GM12891 (cell line): ENCODE measurements at places on chromosomes 3 and 15.

DNA sequence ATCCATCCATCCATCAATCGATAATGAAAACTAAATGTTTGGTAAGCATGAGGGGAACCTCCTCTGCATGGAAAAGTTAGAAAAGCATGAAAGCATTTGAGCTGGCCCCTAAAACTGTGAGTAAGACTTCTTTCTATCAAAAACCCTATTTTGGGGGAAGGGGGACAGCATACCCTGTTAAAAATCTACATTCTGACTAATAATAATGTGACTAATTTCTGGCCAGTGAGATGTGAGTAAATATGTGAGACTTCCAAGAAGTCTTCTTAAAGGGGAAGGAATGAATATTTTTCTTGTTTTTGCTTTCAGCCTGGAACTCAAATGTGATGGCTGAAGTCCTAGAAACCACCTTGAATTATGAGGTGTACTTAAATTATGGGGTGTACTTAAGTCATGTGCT, 54.9 kb downstream of the C3orf85 start:
- no peak for DNase-seq

DNA sequence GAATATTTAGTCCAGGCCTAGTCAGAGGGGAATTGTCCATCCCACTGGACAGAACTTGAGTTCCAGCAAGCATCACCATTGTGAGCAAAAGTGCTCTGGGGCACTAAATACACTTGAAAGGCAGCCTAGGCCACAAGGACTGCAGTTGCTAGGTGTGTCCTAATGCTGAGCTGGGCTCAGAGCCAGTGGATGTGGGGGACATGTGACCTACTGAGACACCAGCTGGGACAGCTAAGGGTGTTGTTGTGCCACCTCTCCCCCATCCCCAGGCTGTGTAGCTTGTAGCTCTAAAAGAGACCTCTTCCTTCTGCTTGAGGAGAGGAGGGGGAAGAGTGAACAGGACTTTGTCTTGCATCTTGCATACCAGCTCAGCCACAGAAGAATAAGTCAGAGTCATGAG, 120.9 kb downstream of the DTWD1 start:
- DNase-seq: no peak

- DNase-seq: no peak
Observed at GRCh38 chr15:57565311-57565710, 26.4 kb upstream of the MYZAP start.

DNA sequence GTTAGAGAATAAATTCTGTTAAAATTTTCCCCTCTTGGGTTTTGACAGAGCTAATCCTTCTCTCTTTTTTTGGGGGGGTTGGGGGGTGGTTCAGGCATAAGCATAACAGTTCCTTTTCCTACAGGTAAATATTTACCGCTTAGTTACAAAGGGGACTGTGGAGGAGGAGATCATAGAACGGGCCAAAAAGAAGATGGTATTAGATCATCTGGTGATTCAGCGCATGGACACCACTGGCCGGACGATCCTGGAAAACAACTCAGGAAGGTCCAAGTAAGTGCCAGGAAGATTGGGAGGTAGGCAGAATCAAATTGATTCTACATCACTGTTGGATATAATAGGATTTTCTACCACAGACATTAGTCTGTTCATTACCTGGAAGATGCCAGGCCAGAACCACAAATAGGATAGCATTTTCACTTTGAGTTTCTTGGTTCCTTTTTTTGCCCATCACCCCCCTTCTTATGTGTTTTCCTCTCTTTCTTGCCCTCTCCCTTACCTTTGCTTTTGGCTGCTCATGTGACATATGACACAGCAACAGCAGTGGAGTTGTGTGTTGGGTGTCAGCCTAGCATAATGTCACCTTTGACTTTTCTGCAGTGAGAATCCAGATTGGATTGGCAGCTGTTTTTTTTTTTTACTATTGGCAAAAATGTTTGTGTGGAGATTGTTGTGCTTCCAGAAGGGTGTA, 79.0 kb downstream of the CHD2 start:
- DNase-seq: no peak

DNA sequence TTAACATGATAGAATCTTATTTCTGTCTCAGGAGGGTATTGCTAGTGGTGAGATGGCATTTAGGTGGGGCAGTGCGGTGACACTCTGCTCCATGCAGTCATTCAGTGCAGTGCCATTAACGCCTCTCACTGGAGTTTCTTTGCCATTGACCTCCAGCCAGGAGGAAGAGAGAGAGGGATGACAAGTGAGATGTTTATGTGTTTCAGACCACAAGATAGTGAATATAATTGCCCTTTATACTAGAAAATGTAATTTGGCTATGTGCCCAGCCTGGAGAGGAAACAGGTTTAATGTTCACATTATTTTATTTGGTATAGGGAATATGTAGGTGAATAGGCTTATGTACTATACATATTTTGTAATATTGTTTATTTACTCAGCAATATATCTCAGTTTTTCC, 84.5 kb downstream of the ZIC1 start:
- no peak for DNase-seq

GRCh38 chr15:66682865-66683264, 19.2 kb upstream of the SMAD6 start:
- DNase-seq: no peak

GRCh38 chr3:170307671-170308405, 49.7 kb upstream of the SKIL start:
- DNase-seq: no peak

- DNase-seq: no peak
Observed at GRCh38 chr3:134441321-134441720, 44.5 kb downstream of the ANAPC13 start.

GRCh38 chr3:188157971-188158370, 4.0 kb downstream of the LPP start:
- DNase-seq: no peak

GRCh38 chr3:166340604-166341266, 503.5 kb upstream of the BCHE start:
- DNase-seq: no peak

DNA sequence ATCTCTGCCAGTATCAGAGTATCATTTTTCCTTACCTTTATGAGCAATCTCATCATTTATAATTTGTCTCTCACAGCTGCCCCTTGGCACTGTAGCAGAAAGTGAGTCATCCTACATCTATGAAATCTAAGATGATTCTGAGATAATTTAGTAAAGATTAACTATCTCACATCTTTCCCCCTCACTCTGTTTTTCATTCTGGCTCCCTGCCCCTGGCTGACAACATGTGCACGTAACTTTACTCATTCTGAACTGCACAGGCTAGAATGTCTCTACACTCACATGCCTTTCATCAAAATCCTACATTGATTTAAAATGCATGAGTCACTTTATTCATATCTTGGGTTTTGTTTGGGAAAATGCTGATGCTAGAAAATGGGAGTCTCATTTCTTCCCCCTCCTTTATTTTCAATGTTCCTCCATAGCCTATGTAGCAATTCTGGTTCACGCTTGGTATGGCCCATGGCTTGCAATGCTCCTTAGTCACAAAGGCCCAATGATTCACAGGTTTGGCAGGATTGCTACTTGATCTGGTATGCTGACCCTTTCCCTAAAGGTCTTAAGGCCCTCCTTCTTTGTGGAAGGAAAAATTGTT, 838.5 kb downstream of the TUSC7 start:
- no peak for DNase-seq

DNA sequence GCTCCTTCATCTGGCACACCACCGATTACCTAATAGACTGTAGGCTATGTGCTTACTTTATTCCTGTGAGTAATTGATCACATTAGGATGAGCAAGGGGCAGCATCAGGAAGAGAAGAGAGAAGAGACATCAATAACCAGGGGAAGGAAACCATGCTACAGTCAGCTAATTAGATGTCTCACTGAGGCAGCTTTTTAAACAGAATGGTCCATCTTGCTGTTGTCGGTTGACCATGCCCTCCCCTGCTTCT, 278.4 kb downstream of the RPLP1 start:
- no peak for DNase-seq

GRCh38 chr3:146865175-146865755, 260.1 kb upstream of the PLSCR5 start:
- no peak for DNase-seq
